ENCODE measurements at places on chromosomes 5 and 9.

DNA sequence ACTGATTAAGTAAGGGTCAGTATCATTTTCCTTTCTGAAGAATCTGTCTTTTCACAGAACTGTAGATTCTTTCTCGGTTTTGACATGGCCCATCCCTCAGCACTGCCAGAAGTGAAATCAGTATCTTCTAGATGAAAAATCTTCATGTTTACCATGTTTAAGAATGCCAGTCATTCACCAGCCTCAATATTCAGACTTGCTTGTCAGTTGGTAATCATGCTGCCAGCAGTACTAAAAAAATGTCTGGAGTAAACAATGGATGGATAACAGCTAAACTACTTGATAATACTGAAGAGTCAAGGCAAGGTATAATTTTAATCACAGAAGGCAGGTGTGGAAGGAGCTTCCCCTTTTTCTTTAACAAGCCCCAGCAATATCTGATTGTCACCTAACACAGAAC lies 306.8 kb upstream of the DMAC1 start:
- no peak for DNase-seq

DNA sequence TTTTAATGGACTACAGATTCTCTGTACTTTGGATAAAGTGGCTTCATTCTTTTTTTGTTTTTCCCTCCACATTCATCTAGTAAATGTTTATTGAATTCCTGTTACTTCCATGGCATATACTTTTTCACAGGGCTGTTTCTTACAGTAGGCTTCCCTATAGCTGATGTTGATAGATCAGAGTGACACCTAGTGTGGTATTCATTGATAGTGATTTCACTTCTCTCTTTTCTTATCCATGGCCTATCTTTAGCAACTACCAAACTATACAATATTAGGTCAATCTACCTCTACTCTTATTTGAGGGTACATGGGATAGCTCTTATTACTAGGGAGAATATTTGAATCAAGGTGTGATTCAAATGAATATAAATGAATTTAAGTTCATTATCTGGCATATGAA lies 35.8 kb downstream of the FSD1L start:
- DNase-seq, result no peak

DNA sequence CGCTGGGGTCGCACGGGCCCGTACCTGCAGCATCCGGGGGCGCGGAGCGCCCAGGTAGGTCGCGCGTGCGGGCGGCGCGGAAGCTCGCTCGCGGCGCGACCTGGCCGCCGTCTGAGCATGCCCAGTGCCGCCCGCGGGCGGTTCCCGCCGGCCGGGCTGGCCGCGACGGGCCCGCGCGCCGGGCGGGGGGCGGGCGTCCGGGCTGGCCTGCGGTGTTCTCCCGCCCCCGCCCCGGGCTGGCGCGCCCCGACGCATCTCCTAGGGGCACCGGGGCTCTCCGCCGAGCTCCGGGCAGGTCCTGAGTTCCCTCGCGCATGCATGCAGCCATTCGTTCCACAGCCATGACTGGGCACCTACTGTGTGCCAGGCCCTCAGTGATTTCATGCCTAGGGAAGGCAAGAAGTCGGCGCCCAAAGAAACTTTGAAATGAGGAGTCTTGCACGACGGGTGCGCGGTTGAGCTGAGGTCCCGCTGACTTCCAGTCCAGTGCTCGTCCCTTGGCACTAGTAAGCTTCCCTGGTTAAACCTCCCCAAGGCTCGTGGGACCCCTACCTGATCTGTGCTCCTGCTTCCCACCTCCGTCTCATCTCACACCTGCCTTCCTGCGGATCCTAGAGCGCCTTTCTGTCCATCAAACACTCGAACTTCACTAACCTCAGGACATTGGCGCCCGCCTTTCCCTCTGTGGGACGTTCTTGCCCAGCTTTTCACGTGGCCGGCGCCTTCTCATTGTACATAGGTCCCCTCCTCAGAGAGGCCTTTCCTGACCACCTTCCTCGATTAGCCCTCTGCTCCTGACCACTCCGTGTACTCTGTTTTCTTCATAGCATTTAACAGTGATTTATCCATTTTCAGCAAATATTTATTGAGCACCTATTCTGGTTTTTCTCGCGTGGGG lies at the start of gene PTPN3:
TSS of gene PTPN3 (minus strand) at position 113 of the 898 bp plus-strand sequence. CDS start 34,873 bp downstream, outside the sequence.
- peak; percentile 40 for DNase-seq

DNA sequence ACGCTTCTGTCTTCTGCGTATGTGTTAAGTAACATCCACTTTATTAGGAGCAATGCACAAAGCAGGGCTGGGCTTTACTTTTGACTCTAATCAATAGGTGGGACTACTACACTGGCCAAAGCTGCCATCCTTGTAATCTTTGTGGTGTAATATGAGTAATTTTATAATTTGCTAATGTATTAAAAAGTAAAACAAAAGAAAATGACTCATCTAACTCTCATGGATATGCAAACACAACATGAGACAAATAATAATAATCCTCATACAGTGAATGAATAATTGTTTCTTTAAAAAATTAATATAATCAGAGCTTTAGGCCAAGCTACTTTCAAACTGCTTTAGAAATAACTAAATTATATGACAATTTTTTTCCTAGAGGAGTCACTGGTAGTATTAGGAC lies 90.7 kb downstream of the NR3C1 start:
- no peak for DNase-seq

DNA sequence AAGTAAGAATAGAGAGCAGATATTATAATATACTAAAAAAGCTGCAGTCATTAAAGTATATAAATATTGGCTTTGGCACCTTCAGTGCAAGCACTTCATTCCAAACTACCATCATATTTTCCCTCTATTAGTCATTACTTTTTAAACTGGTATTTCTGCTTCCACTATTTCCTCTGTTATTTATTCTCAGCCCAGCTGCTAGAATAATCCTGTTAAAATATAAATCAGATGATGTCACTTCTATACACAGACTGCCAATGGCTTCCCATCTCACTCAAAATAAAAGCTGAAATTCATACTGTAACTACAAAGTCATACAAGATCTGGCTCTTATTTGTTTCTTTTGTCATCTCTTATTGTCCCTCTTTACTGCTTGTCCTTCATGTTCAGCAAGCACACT lies 432.9 kb downstream of the TLE4 start:
- no peak for DNase-seq

GRCh38 chr5:36150676-36151433 lies 832 bp downstream of the LMBRD2 start:
- peak; percentile 36 for DNase-seq

DNA sequence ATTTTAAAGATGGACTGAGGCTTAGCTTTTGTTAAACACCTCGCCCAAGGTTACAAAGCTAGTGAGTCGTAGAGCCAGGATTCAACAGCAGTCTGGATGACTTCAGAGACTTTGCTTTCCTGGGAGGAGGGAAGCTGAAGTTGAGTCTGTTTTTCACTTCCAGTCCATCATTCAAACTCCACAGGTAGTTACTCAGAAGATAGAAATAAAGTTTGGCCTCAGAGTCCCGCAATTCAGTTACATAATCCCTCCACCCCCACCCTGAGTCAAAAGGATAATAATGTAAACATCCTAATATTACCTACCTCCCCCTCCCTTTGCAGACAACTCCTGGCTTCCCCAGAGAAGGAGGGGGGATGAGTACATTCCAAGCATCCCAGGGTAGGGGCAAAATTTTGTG lies 8.1 kb downstream of the HBEGF start:
- DNase-seq, result no peak

GRCh38 chr5:109030360-109031143 lies 282.9 kb downstream of the FER start:
- DNase-seq, result no peak

DNA sequence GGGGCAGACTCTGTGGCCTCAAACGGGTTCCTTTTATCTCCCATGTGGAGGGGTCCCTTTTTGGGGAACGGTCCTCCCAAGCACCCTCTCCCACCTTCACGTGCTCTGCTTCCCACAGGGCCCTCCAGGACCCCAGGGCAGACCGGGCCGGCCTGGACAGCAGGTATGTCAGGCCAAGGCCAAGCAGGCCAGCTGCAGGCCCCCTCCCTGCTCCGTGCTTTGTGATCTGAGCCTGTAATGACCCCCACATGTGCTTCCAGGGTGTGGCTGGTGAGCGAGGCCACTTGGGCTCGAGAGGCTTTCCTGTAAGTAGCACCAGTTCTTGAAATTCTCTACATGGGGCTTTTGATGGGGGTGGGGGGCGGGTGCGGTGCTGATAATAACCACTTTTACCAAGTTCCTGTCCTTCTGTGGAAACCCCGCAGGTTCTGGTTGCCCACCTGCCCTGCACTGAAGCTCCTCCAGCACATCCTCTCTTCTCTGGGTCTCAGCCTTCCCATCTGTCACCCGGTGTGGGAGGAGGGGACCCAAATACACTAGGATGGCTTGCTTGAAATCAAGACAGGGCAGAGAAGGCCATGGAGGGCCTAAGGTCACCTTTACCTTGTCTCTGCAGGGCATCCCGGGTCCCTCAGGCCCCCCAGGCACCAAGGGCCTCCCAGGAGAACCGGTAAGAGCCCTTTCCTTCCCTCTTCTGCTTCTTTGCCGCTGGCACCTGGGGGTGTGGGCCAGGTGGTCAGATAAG lies 57.9 kb upstream of the ORM1 start:
- no peak for DNase-seq

DNA sequence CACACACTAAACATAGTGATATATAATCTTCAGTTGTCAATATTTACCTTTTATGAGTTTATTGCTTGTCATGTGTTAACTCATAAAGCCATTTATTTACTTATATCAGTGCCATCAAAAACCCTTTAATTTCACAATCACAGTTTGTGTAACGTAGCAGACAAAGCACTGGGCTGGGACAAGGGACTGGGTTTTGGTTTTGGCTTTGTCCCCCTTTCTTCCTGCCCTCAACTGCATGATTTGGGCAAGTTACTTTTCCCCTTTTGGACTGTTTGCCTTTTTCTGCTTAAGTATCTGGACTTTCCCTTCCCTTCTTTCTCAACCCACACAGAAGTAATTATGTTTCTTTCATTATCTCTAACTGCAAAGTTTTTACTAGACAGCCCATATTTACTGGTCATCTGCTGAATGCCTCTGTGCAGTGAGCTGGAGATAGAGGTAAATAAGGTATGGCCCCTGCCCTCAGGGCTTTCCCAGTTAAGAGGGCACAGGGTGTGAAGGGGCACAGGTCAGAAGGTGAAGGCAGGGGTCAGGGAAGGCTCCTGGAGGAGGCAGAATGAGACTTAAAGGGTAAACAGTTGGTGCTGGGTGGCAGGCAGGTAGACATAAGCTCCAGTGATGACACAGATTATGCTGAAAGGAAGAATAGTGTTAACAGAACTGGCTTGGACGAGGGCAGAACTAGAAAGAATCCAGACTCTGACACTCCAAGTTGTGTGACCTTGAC lies 14.8 kb upstream of the NR3C1 start:
- peak; percentile 19 for DNase-seq

GRCh38 chr5:42872865-42873264 lies 61.2 kb upstream of the SELENOP start:
- no peak for DNase-seq

DNA sequence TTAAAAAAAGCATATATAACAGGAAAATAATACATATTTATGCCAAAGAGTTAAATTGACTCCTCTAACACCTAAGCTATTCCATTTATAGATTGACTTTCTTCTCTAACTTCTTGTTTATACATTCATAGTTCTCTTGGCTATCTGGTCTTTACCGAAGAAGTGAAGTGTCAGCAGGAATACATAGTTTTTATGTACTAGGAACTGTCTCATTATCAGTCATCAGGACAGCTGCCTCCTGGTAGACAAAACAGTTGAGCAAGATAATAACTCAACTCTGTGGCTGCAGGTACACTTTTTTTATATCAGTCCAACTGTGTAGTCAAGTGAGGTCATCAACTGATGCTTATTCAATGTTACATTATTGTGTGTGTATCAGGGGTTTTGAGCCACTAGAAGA lies 1436.0 kb upstream of the NUDT12 start:
- DNase-seq, result no peak

GRCh38 chr5:104400941-104401340 lies 838.4 kb upstream of the NUDT12 start:
- DNase-seq, result no peak

- DNase-seq, result peak; percentile 38
These were observed 299.6 kb downstream of the NTRK2 start for GRCh38 chr9:84969084-84969483.

DNA sequence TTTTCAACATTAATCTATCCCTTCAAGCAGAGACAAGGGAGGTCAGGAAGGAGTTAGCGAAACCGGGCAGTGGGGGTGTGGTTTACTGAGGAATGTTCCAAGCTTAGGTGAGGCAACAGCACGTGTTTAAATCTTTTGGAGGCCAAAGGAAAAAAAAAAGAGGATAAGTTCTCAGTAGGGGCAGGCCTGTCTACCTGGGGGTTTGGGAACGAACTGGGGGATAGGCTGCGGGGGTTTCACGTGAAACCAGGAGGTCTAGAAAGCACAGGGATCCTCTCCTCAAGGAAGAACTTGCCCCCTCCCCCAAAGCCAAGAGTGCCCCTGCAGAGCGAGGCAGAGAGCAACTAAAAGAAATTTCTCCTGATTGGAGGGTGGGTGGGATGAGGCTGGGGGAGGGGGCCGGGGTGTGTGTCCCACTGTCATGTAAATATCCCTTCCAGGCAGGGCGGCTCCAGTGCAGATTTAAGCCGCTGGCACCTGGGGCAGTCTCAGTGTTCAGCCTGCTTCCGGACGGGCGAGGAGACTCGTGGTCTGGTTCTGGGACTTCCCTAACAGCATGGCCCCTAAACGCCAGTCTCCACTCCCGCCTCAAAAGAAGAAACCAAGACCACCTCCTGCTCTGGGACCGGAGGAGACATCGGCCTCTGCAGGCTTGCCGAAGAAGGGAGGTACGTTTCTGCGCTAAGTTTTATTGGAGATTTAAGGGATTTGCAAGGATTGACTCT lies 5.5 kb upstream of the SET start:
- DNase-seq, result peak; percentile 87

- DNase-seq, result no peak
These were observed 424.1 kb upstream of the CD180 start for GRCh38 chr5:67620424-67621397.

DNA sequence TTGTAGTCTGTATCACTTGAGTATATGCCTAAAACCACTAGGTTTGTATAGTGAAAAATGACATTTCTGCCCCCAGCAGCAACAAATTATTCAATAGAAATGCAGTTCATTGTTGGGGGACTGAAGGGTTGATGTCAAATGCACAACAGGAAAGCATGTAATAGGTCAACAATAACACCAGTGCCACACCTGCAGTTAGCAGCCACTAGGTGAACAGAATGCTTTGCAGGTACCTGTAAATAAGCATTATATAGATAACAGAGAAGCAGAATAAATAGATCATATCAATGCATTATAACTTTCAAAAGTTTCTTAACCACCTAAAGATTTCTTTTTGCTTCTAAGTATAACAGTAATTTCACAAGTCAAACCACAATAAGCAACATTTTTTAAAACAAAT lies 435.9 kb upstream of the DMAC1 start:
- no peak for DNase-seq

DNA sequence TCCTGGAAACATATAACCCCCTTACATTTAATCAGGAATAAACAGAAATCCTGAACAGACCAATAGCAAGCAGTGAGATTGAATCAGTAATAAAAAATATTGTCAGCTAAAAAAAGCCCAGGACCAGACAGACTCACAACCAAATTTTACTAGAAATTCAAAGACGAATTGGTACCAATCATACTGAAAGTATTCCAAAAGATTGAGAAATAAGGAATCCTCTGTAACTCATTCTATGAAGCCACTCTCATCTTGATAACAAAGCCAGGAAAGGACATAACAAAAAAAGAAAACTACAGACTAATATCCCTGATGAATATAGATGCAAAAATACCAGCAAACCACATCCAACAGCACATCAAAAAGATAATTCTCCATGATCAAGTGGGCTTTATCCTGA lies 714.0 kb downstream of the SEMA5A start:
- DNase-seq, result no peak

GRCh38 chr5:102375272-102375671 lies 79.2 kb upstream of the SLCO4C1 start:
- no peak for DNase-seq

- DNase-seq, result no peak
These were observed 885.6 kb upstream of the DMAC1 start for GRCh38 chr9:8684978-8685708.

GRCh38 chr5:95870105-95870672 lies 47.7 kb upstream of the GLRX start:
- DNase-seq, result no peak

Data from stomach (tissue), 19 donors.